ENCODE measurements at places on chromosomes 13 and 19.

- DNase-seq = no peak
These were observed 9.2 kb downstream of the CLIP3 start for GRCh38 chr19:36023432-36023831.

DNA sequence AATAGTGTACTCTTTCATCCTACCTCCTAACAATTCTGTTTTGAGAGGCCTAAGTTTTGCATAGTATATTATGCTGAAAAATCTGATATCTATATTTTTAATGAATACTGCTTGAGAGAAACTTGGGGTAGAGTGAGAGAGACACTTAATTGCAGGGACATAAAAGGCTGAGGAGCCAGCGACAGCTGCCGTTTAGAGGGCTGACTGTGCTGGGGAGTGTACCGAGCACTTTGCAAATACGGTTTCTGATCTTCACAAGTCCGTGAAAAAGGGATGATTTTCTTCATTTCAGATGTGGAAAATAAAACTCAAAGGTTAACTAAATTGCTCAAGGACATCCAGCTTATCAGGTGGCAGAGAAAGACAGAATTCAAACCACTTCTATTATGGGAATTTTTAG lies 97.4 kb downstream of the CAB39L start:
- no peak for DNase-seq

GRCh38 chr13:51579676-51580075 lies 4.6 kb upstream of the WDFY2 start:
- no peak for DNase-seq

- DNase-seq = no peak
These were observed 929 bp upstream of the TNFSF13B start for GRCh38 chr13:108268466-108269112.

DNA sequence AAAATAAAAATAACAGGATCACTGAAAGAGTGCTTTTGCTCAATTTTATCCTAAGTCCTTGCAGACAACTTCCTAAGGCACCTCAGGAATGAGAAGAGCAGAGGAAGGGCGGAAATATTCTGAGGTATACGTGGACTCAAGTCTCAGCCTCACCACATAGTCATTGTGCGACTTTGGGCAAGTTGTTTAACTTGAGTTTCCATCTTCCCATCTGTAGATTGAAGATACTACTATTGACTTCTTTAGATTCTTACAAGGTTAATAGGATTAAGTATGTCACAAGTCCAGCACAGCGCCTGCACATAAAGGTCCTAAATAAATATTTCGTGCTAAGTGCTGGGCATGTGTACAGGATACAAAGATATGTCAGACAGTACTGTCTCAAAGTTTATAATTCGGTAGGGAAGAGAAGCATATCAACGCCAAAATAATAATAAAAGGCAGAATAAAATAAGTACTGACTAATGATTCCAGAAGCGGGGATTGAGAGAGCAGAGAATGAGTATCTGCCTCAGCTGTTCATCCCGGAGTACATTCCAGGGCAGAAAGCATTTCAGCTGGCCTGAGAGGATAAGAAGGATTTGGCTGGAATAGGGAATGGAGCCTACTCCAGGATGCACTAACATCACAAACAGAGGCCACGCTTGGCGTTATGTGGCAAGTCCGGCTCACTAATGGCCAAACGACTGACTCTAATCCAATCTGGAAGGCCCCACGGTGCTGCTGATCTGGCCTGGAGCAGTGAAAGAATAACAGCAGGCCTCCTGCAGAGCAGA lies 139.7 kb downstream of the FLT1 start:
- DNase-seq = no peak

DNA sequence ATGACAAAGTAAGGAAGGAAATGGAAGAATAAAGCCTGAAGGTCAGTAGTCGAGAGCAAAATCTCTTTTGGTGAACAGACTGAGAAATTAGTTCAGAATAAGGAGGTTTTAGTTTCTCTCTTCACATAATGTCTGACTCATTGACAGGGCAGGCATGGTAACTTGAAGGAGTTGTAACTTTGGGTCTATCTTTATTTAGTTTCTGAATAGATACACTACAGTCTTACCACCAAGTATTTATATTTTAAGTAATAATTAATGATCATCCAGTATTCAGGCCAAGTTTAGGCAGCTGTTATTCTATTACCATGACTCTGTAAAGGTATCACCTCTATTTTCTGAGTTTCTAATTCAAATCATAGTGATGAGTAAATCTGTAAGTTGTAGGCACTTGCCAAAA lies 219.9 kb downstream of the SPRY2 start:
- no peak for DNase-seq

GRCh38 chr19:40603071-40603388 lies 1.9 kb downstream of the LTBP4 start:
- no peak for DNase-seq

DNA sequence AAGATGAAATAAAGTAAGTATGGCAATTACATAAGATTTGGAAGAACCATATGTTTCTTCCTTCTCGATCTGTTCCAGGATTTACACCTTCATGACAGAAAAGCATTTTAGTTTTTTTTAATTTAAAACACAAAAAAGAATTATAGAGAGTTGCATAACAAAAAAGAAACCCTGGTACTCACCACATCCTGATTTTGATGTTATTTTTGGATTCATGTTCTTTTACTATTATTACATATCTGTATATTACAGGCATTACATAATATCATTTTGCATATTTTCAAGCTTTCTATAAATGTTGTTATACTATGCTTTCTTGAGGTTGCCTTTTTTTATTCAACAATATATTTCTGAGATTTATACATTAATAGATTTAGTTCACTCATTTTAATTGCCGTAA lies 6.7 kb upstream of the KATNAL1 start:
- DNase-seq = no peak

DNA sequence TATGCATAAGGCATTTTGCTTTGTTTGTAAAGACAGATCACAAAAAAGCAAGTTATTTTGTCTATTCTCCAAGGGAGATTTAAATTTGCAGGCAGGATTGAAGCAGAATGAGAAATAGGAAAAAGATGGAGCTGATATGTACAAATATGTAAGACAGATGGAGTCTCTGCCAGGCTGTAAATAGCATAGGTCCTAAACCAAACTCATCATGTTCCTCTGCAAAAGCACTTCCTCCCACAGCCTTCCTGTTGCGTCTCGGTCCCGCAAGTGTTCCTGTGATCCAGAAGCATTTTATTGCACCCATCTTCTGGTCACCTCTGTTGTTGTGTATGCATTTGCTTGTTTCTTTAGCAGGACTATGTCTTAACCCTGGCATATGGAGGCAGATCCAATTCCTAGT lies 95.7 kb upstream of the CLDN10 start:
- no peak for DNase-seq

DNA sequence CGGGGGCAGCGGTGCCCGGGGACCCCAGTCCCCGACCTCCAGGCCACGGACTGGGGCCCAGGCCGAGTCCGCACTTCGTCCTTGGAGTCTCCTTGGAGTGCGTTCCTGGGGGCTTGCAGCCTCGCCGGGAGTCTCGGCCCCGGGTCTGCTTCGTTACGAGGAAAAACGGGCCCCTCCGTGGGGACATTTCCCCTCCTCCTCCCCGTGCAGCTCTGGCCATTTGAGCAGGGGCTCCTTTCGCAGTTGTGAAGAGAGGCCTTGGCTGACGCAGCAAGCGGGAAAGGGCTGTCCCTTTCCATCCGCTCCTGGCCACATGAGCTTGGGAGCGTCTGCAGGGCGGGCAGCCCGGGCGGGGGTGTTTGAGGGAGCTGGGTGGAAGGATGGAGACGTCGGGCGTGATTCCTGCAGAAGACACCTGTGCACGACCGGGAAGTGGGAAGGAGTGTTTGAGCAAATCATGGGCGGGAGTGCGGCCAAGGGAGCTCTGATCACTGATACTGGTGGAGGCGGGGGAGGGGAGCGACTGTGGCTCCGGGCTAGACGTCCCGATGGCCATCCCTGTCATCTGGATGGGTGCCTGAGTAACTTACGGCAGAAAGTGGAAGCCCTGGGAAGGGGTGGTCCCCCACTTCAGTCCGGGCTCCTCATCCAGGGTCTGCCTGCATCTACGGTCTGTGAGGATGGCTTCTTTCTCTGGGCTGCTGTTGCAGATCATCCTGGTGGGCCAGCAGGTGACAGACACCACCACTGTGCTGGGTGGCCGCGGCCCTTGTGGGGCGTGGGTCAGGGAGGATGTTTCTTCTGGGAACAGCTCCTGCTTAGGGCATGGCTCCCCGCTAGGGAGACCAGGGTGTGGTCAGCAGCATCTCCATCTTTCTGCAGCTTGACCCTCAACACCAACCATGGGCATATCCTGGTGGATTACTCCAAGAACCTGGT lies 736 bp downstream of the GPI start:
- no peak for DNase-seq

DNA sequence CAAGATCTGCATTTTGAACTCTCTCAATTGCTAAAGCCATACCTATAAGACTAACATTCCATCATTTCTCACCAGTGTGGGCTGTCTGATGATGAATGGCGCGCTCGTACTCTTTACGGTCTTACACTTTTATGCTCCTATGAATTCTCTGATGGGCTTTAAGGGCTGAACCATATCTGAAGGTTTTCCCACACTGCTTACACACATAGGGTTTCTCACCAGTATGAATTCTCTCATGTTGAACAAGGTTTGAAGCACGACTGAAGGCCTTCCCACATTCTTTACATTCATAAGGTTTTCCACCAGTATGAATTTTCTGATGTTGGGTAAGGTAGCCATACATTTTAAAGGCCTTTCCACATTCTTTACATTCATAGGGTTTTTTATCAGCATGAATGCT lies 18.8 kb upstream of the ZNF607 start:
- no peak for DNase-seq

- no peak for DNase-seq
These were observed 11.6 kb downstream of the TMPRSS9 start for GRCh38 chr19:2371656-2372055.

DNA sequence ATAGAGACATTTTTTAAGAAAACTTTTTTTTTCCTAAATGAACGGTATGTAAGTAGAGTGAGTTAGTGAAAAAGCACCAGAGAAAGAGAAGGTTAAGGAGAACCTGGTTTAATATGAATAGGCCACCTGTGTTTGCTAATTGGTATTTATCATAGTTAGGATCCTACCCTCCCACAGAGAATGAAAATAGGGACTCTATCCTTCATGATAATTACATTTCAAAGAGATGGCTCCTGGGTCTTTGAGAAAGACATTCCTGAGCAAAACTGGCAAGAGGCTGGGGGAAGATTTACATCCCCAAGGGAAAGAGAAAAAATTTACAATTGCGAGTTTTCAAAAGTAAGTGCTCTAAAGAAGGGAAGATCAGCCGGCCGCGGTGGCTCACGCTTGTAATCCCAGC lies 1284.5 kb downstream of the SLITRK1 start:
- no peak for DNase-seq

GRCh38 chr19:57559008-57559403 lies 657 bp downstream of the ZNF550 start:
- no peak for DNase-seq

- DNase-seq = no peak
These were observed 22.1 kb downstream of the PLEKHF1 start for GRCh38 chr19:29687244-29687896.

DNA sequence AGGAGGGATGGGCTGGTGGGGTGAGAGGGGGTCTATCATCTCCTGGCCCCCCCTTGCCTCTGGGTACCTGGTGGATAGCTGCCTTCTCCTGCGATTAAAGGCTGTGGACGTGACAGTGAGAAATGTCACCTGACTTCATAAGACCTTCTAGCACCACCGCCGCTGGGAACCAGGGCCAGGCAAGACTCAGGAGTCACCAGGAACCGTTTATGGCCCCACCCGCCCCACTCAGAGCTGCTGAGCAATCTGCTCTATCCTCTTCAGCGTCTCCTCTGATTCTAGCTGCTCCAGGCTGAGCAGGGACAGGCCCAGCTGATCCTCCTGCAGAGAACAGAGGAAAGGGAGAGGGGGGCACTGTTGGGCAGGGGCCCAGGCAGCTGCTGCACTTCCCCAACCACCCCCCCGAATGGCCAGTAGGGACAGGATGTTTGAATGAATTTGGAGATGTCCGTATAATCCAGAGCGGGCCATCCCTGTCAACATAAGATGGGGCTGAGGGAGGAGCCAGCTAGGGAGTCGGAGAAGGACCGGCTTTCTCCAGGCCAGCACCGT lies 10.9 kb downstream of the KLC3 start:
- DNase-seq = no peak

DNA sequence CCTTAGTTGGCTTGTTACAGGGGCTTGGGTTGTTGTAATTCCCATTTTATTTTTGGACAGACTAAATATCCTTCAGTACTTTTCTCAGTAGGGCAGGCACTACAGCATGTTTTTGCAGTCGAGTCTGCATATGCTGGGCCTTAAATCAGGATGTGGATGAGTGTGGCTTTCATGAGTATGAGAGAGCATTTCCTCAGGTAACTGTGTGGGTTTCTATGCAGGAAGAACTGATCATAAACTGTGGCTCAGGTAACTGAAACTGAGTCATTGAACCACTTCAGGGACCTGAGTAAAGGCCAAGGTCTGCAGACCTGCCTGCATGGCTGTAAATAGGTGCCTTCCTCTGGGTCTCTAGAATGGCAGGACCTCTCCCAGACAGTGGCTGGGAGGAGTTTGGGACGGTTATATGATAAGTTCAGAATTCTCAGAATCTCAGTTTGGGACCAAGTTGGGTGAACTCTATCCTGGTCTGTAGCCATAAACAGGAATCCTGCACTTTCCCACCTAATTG lies 112.1 kb downstream of the ZNF737 start:
- no peak for DNase-seq

DNA sequence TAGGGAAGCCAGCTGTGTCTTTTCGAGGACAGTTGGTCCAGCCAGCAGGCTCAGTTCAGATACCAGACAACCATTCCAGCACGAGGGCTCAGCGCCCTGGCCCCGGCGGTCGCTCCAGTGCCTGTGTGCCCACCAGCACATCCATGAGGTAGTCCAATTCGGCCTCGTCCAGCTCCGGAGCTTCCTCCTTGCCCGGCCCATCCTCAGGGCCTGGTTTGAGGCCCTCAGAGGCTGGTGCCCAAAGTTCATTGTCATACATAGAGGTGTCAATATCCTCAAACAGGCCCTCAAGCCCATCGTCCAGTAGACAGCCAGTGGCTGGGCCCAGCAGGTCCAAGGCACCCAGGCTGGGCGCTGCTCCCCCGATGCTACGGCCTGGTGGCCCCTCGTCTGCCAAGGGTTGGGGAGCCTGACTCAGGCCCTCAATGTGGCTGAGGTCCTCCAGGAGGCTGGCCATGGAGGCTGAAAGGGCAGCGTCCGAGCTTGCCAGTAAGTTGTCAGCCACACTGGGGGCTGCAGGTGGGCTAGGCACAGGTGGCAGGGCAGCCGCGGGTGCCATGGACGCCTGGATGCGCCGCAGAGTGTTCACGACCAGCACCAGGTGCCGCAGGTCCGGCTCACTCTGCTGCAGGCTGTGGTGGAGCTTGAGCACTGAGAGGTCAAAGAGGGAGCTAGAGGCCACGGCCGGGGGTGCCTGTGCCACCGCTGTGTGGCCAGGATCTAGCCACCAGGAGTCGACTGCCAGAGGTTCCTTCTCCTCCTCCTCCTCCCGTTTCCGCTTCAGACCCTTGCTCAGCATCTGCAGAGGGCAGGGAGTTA lies 2.8 kb downstream of the SERTAD1 start:
- DNase-seq = no peak

- DNase-seq = no peak
These were observed 1124.8 kb upstream of the PRR20A start for GRCh38 chr13:56015919-56016318.

- no peak for DNase-seq
These were observed 1.3 kb downstream of the TRIP10 start for GRCh38 chr19:6740589-6741343.

Measured in activated T-cell treated with anti-CD3 and anti-CD28 coated beads for 24 hours (primary cell).